ENCODE measurements at places on chromosomes 11 and 22. TPM values are rescaled to one million over a fixed set of nuclear protein-coding genes. Genes with fewer than 3 reads are reported as not detected.

RAG2 gene
- 0.41 TPM for polyA plus RNA-seq

IRAG1 gene
- 5.3 TPM for polyA plus RNA-seq

ADSL gene
- polyA plus RNA-seq = 31.7 TPM

MB gene
- polyA plus RNA-seq = 14,884 TPM

ZP1 gene
- 0.16 TPM for polyA plus RNA-seq

UQCC3 gene
- 12.9 TPM for polyA plus RNA-seq

RFPL1 gene
- polyA plus RNA-seq = not detected

SUSD2 gene
- 6.7 TPM for polyA plus RNA-seq

RASD2 gene
- polyA plus RNA-seq = 2.1 TPM

SERHL2 gene
- 4.8 TPM for polyA plus RNA-seq

HEPACAM gene
- polyA plus RNA-seq = 0.43 TPM

JAML gene
- 2.0 TPM for polyA plus RNA-seq

ALX4 gene
- 0.07 TPM for polyA plus RNA-seq

All from right cardiac atrium (tissue), 5 donors.